Pons (tissue), 1 donor: ENCODE measurements at places on chromosomes 3 and 15.

- DNase-seq = no peak
These were observed 347.0 kb upstream of the LMCD1 start for GRCh38 chr3:8154617-8155016.

GRCh38 chr3:134794950-134795745, at the start of gene EPHB1:
EPHB1 (plus strand) TSS chr3:134795260.
- peak; percentile 79 for DNase-seq

DNA sequence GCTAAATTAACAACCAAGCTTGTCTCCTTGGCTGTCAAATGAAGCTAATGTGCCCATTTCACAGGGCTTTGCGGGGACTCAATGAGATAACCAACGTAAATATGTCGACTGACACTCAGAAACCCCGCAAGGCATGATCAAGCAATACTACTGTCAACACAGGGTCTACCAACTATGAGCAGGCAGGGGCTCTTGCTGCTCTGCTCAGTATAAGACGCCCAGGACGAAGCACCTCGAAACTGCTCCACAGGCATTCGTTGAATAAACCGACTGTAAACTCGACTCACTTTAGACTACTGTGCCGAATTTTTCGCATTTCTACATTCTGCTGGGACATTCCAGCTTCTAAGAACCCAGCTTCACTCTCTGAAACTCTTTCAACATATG, 55.0 kb downstream of the FEZF2 start:
- DNase-seq = no peak

DNA sequence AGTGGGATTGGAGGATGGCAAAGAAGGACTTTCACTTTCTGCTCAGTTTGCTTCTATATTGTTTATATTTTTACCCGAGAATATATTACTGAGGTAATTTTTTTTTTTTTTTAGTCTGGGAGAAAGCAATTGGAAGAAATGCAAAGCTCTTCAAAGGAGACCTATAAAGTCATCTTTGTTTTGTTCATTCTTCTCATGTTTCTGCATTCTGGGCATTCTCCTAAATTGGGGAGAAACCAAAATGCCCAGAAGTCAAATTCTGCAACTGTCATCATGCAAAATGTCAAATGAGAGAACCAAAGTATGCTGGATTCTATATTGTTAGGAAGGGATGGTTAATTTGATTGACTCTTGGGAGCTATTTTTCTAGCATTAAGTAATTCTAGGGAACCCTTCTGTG, 168.3 kb upstream of the TSC22D2 start:
- DNase-seq = no peak

DNA sequence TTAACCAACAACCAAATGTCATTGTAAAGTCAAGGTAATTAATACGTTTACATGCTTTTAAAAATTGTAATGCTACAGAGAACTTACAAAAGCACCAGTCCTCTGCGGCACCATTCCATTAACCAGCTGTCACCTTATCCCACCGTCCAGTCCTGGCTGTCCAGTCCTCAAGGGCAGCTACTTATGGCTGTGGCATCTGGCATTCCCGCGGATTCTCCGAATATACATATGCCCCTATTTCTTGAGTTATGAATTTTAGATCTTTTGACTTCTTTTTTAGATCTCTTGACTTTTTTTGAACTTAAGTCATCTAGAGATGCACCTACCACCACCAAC, 382 bp upstream of the POMGNT2 start:
- no peak for DNase-seq

- DNase-seq = peak; percentile 24
These were observed 109.0 kb upstream of the NEDD4 start for GRCh38 chr15:56102441-56102840.

GRCh38 chr3:158777161-158777873, 24.5 kb upstream of the MFSD1 start:
- DNase-seq = no peak

DNA sequence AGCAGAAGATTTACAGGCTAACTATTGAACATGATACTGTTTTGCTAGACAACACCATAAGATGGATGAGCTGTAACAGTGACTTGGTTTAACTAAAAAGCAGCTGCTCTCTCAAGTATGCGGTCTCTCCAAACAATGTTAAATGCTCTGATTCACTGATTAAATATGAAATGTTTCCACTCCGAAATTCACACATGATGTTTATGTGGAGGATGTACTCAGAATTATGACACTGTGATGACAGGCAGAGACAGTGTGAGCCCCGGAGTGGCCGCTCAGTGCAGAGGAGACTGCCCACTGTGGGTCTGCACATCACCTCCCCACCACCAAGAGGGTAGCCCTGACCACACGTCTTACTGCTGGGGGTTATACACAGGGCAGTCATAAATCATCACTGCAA, 83.9 kb upstream of the MEX3B start:
- no peak for DNase-seq

- peak; percentile 95 for DNase-seq
These were observed 10.5 kb downstream of the ISG20 start for GRCh38 chr15:88649286-88649733.

DNA sequence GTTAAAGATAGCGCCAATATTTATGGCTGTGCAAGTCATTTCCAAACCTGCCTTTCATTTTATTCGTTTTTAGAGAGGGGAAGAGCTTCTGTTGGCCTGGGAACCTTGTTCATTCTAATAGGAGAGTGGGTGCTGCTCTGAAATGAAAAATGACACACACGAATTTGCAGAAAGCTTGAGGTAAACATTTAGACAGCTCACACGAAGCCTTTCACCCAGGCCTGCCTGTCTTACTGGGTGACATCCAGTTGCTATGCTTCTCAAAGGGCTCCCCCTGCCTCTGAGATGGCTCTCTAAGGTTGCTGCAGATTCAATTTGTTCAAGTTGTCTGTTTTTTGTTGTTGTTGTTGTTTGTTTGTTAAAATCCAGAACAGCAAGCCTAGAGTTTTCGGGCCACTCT, 18.2 kb downstream of the PEX5L start:
- peak; percentile 88 for DNase-seq

- DNase-seq = no peak
These were observed 42.8 kb downstream of the ALDH1L1 start for GRCh38 chr3:126137490-126138130.

- no peak for DNase-seq
These were observed 56.8 kb upstream of the ICE2 start for GRCh38 chr15:60535743-60536142.

GRCh38 chr3:126284258-126284904, 72.8 kb downstream of the KLF15 start:
- no peak for DNase-seq

- DNase-seq = no peak
These were observed 38.0 kb upstream of the CBLB start for GRCh38 chr3:105906836-105907235.

GRCh38 chr3:72618739-72619138, 229.5 kb downstream of the SHQ1 start:
- peak; percentile 24 for DNase-seq

- DNase-seq = no peak
These were observed 4.5 kb downstream of the SOX14 start for GRCh38 chr3:137768361-137769321.

GRCh38 chr3:193757457-193757856, 164.4 kb downstream of the OPA1 start:
- no peak for DNase-seq

GRCh38 chr15:62599791-62600777, 435.0 kb upstream of the C2CD4B start:
- DNase-seq = no peak

DNA sequence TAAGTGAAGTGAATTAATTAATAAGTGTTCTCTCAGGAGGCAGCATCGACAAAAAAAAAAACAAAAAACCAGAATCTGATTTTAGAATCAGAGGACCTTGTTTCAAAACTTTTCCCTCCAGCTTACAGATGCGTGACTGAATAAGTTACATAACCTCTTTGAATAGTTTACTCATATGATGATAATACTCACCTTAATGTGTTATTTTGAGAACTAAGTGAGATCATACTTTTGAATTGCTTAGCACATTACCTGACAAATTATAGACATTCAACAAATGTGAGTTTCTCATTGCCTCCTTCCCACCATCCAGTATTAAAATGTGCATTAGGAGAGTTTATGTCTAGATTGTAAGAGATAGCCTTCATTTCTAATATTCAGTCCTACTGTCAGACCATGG, 94.0 kb downstream of the SOX2 start:
- DNase-seq = no peak

DNA sequence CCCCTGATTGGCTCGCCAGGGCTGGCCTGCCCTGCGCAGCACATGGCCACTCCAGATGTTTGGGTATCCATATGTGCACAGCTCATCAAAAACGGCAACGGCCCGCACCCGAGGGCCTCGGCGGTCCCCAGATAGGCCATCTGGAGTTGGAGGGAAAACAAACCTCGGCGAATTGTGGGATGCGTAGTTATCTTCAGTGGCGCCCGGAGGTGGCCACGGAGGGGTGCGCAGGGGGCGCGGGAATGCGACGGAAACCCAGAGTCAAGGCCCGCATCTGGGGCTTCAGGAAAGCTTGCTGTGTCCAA, 156.5 kb downstream of the TLE3 start:
- DNase-seq = no peak

DNA sequence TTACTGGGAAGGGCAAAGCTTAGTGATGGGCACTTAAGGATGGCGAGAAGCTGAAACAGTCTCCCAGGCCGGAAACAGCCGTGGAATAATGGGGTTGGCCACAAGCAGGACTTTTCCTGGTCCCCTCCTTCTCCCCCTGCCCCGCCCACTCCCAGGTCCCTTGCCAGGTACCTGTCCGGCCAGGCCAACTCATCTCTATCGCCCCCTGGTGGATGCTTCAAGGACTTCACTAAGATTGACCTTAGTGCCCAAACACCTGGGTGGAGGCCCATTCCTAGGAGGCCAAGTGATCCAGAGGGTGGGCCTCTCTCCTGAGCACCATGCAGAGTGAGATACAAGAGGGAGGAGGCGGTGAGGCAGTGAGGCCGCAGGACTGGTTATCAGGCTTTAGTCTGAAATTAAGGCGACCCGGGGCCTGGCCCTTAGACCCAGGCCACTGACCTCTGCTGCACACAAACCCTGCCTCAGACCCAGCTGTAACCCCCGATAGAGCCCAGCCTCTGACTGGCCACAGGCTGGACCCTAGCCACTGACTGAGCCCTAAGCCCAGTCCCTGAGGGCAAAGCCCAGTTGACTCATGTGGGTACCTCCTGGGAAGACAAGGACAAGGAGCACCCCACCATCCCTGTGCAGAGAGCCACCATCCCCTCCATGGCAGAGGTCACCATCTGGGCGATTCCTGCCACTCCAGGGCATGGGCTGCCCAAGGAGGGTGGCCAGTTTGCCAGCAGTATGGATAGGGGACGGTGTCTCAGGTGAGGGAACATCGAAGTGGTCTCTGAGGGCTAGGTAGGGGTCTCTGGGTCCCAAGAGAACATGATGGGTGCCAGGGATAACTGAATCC, 37.6 kb downstream of the VIPR1 start:
- DNase-seq = no peak

DNA sequence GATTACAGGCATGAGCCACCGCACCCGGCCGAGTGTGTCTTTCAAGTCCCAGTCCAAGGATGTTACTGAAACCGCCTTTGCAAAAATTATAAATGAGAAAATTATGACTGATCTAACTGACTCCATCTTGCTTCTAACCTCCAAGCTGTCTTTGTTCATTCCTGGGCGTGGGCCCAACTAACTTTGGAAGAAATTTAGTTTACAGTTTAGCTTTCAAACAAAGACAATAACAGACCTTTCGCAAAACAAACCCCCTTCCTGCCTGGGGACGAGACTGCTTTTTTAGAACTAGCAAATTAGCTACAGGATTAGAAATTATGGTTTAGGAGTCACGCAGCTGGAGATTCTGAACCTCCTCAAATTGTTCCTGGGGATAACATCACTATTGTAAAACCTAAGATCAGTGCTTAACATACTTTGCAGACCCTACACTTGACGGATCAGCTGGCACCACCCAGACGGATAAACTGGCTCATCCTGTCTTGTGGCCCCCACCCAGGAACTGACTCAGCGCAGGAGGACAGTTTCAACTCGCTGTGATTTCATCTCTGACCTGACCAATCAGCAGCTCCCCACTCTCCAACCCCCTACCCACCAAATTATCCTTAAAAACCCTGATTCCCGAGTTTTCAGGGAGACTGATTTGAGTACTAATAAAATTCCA, 23.8 kb downstream of the NANOGP8 start:
- no peak for DNase-seq

DNA sequence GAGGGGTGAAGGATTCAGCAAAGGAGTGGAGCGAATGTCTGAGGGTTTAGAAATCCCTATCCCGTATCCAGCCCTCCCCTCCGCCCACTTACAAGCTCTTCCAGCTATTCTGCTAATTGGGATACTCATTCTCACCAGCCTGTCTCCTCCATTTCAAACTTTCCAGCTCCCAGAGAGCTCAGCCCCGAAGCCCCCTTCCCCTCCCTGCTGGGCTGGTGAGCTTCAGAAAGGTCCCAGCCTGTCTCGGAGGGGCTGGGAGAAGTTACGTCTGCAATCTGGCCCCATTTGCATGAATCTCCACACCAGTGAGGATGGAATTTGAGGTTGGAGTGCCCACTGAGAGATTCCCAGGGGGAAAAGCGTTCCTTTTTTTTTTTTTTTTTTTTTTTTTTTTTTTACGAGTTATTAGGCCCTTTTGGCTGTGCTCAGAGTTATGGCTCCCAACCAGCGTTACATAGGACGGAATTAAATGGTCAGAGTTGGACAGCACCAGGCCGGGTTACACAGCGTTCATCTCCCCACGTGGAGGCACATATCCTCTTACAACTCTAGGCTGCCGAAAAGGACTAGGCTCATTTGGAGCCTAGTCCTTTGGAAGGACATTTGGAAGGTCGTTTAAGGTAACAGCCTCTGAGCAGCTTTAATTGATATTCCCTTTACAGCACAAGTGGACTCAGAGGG, 34.6 kb downstream of the FGD5 start:
- DNase-seq = no peak

DNA sequence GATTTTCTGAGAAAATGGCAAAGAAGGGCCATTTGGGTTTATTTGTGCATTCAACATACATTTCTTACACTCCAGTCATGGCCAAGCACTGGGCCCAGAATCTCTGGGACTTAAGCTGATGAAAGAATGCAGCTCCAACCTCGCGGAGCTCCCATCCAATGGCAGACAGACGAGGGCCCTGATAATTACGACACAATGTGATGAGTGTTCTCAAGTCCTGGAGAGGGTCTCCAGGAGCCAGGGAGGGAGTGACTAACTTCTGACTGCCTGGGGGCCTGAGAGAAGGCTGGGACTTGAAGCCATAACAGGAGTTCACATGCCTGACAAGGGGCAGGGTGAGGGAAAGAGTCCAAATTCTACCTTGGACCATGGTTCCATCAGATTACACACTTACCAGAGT, 42.6 kb upstream of the BNC1 start:
- DNase-seq = no peak
